ENCODE measurements at places on chromosomes 5 and 9.

DNA sequence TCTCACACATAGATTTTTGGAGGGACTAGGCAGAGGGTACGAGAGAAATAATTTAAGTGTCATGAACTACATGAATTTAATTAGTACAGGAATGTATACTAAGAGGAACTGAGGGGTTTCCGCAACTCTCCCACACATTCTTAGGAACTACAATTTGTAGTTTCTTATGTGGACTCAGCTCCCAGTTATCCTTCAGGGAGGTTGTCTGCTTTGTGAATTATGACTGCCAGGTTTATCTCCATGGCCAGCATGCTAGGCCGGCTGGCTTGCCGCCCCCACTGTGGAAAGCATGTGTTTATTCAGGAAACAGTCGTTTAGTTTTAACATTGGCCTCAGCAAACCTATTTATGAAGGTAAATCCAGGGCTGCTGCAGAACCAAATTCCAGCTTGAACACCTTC is 415.0 kb downstream of the KCTD16 start:
- DNase-seq = no peak

DNA sequence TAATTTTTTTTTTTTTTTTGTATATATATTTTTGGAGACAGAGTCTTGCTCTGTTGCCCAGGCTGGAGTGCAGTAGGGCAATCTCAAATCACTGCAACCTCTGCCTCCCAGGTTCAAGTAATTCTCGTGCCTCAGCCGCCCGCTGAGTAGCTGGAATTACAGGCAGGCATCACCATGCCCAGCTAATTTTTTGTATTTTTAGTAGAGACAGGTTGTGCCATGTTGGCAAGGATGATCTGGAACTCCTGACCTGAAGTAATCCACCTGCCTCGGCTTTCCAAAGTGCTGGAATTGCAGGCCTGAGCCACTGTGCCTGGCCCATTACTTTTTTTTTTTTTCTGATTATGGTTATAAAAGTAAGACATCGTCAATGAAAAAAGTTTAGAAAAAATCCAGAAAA is 84.0 kb upstream of the LMNB1 start:
- no peak for DNase-seq

DNA sequence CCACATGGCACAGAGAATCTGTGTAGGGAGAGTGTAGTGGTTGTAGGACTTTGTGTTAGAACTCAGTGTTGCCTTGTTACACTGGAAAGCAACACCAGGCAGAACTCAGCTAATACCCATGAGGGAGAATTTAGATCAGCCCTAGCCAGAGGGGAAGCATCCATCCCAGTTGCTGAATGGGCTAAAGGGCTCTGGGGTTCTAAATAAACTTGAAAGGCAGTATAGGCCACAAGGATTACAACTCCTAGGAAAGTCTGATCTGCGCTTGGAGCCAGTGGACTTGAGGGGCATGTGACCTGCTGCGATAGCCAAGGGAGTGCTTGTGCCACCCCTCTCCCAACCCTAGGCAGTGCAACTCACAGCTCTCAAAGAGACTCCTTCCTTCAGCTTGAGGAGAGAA is 26.9 kb downstream of the PTGS1 start:
- DNase-seq = no peak

- no peak for DNase-seq
Observed at GRCh38 chr5:87886164-87886563, 382.5 kb downstream of the TMEM161B start.

- no peak for DNase-seq
Observed at GRCh38 chr9:134892221-134892620, 11.6 kb downstream of the FCN2 start.

DNA sequence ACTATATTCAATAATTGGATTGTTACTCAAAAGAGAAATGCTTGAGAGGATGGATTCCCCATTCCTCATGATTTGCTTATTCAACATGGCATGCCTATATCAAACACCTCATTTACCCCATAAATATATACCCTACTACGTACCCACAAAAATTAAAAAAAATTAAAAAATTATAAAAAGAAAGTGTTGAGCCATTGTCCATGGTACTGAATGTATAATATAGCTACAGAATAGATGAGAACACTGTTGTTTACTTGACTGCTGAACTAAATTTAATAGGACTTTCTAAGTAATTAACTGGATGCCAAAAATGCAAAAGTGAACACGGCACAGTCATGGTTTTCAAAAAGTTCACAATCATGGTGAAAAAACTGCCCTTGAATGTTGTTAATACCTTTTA is 725.8 kb downstream of the KCTD16 start:
- no peak for DNase-seq

- no peak for DNase-seq
Observed at GRCh38 chr5:16453609-16454008, 12.0 kb downstream of the ZNF622 start.

DNA sequence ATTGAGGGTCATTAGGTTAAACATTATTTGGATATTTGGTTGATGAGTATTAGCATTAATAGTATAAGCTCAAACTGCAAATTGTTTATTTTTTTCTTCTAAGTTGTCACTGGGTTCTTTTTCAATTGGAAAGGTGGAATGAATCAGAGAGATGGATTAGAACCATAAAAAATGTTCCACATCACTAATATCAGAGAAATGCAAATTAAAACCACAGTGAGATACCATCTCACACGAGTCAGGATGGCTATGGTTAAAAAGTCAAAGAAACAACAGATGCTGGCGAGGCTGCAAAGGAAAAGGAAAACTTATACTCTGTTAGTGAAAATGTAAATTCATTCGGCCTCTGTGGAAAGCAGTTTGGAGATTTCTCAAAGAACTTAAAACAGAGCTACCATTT is 122.8 kb downstream of the CCDC192 start:
- DNase-seq = no peak

GRCh38 chr5:40034441-40034840 is 609.7 kb upstream of the DAB2 start:
- no peak for DNase-seq

DNA sequence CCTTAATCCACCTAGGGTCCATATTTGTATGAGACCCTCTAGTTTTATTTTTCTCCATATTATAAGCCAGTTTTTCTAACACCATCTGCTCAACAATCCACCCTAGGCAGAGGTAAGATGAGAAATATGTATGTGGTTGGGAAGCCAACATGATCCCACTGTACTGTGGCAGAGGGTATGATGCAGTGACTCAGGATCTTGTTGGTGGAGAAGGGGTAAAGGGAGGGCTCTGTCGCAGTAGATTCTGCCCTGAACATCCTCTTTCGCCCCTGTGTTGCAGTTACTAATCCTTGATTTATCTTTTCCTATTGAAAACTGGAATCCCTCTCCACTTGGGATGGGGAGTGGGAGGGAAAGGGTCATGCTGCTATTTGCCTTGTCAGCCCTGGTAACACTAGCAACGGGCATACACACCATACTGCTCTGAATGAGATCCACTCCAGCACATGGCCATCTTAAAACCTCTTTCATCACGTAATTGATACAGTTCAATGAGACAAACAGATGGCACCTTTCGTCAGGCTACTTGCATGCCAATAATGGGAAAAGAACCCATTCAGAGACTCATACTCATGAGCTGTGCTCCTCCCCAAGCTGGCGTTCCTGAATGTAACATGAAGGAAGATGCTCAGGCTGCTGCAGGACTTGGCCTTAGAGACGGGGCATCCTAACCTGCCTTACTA is 63.0 kb downstream of the ADAMTS12 start:
- no peak for DNase-seq

DNA sequence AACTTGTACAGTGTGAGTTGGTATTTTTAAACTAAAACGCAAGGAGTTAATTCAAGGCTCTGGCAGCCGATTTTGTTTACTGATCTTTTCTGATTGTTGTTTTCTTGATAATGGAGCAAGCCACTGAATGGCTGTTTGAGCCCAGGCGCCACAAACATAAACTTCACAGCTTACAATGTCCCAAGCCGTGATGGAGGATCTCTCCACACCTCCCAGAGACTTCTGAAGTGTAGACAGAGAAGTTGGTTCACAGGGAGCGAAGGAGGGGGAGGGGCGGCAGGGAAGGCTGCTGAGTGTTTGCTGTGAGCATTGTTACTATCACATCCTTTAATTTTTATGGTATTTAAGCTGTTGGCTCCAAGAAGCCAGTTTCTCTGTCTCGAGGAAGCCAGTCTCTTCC is 14.7 kb downstream of the ISL1 start:
- no peak for DNase-seq

- no peak for DNase-seq
Observed at GRCh38 chr9:1331546-1332038, 281.4 kb downstream of the DMRT2 start.

DNA sequence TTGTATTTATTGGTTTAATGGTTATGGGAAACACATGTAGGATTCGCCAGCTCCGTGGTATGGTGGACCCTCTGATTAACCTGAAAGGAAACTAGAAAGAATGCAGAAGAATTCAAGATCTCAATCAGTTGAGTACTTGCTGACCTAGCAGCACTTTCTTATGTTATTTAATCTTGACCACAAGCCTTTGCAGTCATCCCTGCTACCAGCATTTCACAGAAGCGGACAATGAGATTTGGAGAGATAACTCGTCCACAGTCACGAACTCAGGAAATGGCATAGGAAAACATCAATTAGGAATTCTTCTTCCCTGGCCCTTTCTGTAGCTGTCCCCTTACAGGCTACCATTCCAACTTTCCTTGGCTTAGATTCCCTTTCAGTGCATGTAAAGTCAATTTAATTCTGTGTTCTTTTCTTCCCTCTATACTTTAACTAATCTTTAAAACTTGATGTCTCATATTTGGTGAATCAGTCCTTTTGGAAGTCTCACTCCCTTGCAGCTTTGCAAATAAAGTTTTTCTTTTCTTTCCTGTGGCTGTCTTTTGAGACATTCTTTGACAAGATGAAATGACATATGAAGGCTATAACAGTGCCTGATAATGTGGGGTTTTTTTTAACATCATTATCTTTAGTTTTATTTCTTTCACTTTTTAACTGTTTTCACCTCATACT is 1.3 kb upstream of the SLC44A1 start:
- DNase-seq = peak; percentile 55

GRCh38 chr5:33685873-33686755 is 205.7 kb downstream of the ADAMTS12 start:
- no peak for DNase-seq

GRCh38 chr5:78760366-78760765 is 111.8 kb upstream of the LHFPL2 start:
- no peak for DNase-seq

DNA sequence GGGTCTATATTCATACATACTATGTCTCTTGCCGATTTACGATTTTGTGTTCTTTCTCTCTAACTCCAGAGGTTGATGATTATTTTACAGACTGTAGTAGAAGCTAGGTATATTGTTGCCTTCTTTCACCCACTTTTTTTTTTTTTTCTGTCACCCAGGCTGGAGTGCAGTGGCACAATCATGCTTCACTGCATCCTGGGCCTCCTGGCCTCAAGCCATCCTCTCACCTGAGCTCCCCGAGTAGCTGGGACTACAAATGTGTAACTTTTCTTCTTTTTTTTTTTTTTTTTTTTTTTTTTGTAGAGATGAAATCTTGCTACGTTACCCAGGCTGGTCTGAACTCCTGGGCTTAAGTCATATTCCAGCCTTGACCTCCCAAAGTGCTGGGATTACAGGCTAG is 96.2 kb downstream of the CHSY3 start:
- no peak for DNase-seq

DNA sequence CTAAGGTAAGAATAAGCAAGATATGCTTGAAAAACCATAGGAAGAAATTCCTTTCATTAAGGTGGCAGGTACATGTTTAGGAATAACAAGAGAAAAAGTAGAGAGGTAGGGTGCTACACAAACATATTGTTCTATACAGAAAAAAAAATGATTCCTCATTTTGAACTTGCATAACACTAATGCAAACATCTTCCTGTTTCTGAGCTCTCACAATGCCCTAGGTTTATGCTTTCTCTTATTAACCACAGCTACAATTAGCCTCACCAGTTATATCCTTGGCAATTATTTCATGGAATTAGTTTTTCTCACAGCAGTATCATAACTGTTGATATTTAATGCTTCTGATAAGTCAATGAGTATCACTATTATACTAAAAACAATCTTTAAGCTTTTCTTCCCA is 20.7 kb downstream of the CEMIP2 start:
- no peak for DNase-seq

GRCh38 chr5:107458322-107458721 is 212.4 kb downstream of the EFNA5 start:
- no peak for DNase-seq

GRCh38 chr5:128192368-128192767 is 108.8 kb downstream of the SLC12A2 start:
- no peak for DNase-seq

- DNase-seq = peak; percentile 83
Observed at GRCh38 chr5:57216714-57217113, 42.9 kb downstream of the GPBP1 start.

- peak; percentile 77 for DNase-seq
Observed at GRCh38 chr5:38515646-38516045, 40.8 kb downstream of the LIFR start.

DNA sequence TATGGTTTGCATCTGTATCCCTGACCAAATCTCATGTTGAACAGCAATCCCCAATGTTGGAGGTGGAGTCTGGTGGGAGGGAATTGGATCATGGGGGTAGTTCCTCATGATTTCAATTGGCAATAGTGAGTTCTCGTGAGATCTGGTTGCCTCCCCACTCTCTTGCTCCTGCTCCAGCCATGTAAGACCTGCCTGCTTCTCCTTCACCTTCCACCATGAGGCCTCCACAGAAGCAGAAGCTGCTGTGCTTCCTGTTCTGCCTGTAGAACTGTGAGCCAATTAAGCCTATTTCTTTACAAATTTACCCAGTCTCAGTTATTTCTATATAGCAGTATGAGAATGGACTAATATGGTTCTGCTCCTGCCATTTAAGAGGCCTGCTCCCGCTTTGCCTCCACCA is 32.9 kb downstream of the SCAI start:
- DNase-seq = no peak

DNA sequence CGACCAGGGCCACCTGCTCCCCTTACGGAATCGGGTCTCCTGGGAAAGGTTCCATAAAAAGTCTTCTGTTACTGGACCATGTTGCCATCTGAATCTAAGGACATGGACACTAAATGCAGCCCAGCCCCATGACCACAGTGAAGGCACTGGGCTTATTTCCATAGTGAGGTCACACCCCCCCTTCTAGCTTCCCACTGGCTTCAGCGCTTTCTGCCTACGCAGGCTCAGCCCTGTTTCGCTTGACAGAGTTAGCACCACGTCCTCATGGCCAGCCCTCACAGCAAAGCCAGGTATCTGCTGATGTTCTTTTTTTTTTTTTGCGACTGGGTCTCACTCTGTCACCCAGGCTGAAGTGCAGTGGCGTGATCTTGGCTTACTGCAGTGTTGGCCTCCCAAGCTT is 14.1 kb downstream of the UCK1 start:
- no peak for DNase-seq

DNA sequence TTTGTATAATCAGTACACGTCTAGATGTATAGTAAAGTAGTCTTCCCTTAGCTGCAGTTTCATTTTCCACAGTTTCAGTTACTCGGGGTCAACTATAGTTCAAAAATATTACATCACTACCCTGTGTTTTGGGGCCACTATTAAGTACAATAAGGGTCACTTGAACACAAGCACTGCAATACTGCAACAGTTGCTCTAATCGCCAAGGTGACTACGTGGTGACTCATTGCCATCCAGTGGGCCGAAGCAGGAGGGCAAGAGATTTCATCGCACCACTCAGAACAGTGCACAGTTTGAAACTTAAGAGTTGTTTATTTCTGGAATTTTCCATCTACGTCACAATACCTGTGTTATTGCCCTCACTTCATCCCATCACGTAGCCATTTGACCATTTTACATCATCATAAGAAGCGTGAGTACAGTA is at the start of gene ARL14EPL:
Gene ARL14EPL (plus strand): TSS at position 379 of the 424 bp plus-strand sequence. CDS start 18,994 bp downstream, outside the sequence.
- peak; percentile 97 for DNase-seq
